ENCODE measurements at places on chromosomes 5 and 9.

- DNase-seq, result no peak
Measured at GRCh38 chr5:146528236-146528635, 12.2 kb upstream of the GPR151 start.

DNA sequence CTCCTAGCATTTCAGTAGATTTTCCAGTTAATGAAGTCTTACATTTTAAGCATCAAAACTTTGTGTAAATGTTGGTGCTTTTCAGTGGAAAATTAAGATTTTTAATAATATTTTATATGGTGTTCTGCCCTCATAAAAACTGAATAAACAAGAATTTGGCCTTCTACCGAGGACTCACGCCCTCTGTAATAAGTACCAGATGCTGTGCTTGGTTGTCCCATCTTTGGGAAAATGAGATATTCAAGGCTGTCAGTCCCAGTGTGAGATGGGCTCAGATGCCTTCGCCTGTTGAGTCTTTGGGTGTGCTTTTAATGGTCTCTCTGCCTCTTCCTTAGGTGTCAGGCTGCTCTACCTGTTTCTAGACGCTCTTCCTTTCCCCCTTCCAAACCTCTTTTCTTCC lies 28.7 kb downstream of the GALNT12 start:
- DNase-seq, result no peak

DNA sequence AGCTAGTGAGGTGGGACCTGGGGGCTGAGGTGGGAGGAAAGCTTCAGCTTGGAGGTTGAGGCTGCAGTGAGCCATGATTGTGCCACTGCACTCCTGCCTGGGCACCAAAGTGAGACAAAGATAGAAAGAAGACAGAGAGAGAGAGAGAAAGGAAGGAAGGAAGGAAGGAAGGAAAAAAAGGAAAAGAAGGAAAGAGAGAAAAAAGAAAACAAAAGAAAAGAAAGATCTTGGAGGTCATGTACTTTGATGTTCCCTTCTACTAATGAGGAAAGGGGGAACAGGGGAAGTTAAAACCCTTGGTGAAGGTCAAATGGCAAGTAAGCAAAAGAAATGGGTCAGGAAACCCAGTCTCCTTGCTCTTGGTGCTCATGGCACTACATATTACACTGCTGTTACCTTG lies 2.4 kb upstream of the RAI14 start:
- no peak for DNase-seq

- DNase-seq, result no peak
Measured at GRCh38 chr9:108048406-108049025, 558.9 kb upstream of the KLF4 start.

DNA sequence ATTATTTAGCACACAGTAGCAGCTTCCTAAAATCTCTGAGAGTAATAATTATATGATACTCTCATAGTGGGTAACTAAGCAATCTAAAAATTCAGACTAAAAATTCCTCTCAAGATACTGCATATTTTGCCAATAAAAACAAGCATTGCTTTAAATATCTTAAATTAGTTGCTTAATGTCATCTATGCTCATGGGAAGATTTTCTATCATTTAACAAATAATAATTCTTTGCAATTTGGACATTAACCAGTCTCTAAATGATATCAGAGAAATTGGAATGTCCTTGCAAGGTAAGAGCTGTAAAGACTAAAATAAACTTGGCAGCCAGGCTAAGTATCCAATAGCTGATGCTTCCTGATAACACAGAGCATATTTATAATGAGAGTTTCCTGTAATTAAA lies 221.8 kb downstream of the SNCAIP start:
- no peak for DNase-seq
